OCI-LY7 (cell line): ENCODE measurements at places on chromosomes 1 and 21.

- no peak for DNase-seq
Measured at GRCh38 chr21:41972511-41973205, 18.8 kb upstream of the C2CD2 start.

GRCh38 chr1:244241438-244241837 lies 190.4 kb downstream of the ZBTB18 start:
- DNase-seq: no peak

DNA sequence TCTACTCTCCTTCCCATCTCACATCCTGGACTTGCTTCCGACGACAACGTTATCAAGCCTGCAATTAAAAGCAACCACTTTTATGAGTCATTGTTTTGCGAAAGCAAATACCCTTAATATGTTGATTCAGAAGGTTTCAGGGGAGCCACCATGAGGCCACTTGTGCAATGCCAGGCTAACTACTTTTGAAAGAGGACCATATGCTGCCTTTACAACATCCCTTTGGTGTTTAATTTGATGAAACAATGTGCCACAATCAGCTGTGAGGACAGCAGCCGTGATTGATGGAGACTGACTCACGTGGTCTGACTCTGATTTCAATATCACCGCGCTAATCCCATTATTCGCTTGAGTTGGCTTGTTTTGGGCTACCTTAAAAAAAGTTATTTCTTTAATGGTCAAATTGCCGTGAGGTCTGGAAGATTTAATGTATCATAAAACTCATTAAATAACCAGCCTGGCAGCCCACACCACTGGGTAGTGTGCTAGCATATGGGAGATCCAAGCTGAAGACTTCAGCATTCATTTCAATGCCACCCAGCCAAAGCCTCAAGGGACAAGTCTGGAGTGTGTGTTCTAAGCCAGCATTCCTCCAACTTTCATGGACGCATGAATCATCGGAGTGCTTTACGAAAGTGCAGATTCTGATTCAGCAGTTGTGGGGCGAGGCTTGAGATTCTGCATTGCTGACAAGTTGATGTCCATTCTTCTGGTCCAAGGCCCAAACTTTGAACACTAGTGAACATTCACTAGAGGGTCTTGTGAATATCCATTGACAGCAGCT lies 73.3 kb upstream of the PAXBP1 start:
- DNase-seq: no peak

DNA sequence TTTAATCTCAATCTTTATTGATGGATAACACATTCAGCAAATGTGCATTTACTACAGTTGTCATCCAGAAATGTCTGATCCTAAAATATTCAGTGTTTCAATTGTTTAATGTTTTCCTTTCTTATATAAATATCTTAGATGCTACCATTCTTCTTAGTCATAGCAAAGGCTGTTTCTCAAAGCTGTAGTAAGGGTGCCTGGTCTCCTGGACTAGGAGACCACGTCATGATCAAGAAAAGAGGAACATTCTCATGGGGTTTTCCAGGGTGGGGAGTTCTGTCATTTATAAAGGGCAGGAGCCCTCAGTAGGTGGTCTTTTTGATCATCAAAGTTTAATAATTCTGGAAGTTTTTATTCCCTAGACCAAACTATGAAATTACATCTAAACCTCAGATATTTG lies 292.8 kb downstream of the HMCN1 start:
- no peak for DNase-seq

GRCh38 chr1:228900099-228900885 lies 165.0 kb downstream of the RHOU start:
- DNase-seq: no peak

- no peak for DNase-seq
Measured at GRCh38 chr1:115218034-115218405, 120.0 kb downstream of the NGF start.

DNA sequence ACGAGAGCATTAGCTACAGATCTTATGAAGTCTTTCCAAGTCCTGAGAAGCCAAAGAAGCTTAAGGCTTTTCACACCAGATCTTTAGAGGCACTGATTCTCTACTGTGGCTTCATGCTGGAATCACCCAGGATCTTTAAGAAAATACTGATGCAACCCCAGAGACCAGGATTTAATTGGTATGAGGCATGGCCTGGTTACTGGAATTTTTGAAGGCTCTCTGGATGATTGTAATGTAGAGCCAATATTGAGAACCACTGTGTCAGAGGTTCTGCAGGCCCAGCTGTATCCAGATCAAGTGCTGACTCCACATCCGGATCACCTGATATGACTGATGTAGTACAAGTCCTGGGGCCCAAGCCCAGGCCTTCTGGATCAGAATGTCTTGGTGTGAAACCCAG lies 105.7 kb downstream of the PLPPR5 start:
- no peak for DNase-seq

- DNase-seq: no peak
Measured at GRCh38 chr21:33268393-33268736, 2.2 kb downstream of the IL10RB start.

- no peak for DNase-seq
Measured at GRCh38 chr1:27350663-27351540, 9.1 kb downstream of the SYTL1 start.

DNA sequence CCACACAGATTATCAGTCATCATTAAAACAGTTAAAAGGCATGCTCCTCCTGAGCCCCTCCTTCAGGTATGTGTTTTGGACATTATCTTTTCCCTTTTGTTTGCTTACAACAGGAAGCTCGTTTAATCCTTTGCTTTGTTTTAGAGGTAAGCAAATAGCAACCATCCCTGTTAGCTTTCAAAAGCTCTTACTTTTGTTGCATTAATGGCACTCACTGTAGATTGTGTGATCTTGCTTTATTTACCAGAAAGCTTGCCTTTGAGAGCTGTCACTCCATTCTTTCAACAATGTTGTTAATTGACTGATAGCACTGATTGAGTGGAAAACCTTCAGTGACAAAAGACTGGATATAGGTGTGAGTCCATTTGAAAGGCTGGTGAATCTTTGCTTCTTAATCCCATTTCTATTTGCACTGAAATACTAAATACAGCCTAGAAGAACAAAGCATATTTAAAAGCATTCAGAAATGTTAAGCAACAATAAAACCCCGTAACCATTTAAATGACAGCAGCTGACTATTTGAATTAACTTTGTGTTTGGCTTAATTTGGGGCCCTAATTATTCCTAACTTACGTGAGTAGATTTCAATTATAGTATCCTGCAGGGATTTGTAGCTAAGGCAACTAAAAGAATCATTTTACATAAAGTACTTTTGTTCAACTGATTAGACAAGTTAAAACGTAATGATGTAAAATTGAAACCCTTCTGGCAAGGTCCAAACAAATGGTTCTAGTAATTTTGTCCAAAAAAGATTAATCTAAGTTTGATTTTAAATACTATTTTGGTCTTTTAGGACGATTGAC lies 48.3 kb downstream of the ADGRL2 start:
- DNase-seq: no peak

GRCh38 chr1:245537992-245538391 lies 383.2 kb downstream of the KIF26B start:
- no peak for DNase-seq
